ENCODE measurements at places on chromosomes 5 and 9. TPM values are rescaled to one million over a fixed set of nuclear protein-coding genes. Genes with fewer than 3 reads are reported as not detected.

DNA sequence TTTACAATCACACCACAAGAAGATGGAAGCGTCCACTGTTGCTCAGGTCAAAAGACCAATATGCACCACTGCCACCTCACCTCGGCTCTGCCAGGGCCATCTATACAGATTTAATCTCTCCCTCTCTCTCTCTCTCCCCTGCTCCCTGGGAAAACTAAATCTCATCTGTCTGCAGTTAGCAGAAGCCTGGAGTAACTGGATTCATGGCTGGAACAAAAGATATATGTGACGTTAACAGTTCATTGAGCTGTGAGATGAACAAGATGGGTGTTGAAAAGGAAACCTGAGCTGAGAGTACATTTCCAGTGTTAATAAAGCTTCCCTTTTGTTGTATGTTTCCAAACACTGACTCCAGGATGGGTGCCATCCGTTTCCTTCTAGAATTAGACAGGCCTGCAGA is 369.7 kb downstream of the CDK5RAP2 start:
- no peak overlapping the region for H3K27ac ChIP-seq
- H3K4me1 ChIP-seq = peaks cover 4% of the 10 kb centered on the region
- H3K36me3 ChIP-seq = no peaks in the 10 kb centered on the region
- H3K4me3 ChIP-seq = no peak overlapping the region
- peaks cover 16% of the 10 kb centered on the region for H3K27me3 ChIP-seq

DNA sequence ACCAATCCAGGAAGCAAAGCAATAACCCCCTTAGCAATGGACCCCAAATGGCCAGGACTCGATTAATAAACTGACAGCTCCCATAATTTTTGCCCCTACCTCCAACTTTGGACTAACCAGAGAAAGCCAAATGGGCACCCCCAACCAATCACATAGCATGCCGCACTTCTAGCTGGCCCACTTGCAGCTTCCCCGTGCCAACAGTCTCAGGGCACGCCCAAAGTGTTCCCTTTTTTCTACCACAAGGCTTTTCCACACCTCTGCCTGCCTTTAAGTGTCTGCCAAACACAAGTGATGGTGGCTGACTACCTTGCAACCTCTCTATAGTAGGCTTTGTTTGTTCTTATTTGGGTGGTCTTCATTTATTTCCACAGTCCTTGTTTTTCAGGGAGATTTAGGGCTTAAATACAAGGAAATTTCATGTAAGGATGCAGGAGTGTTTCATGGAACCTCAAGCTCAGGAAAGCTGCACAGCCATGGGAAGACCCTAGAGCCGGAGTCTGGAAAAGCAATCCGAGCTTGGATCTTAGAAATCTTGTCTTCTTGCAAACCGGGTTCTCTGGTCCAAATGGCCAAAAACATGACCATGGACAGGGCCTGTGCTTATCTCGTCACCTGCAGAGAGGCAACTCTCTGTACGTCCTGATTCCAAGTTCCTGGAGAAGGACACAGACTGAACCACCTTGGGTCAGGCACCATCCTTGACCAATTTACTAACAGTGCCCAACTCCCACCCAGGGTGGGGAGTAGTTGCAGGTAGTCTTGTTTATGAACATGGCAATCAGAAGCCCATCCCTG is 89.2 kb downstream of the THBS4 start:
- no peak overlapping the region for H3K27ac ChIP-seq
- no peak for DNase-seq
- peaks cover 9% of the 10 kb centered on the region for H3K4me1 ChIP-seq

- no peak overlapping the region for H3K27ac ChIP-seq
- H3K4me1 ChIP-seq = peaks cover 10% of the 10 kb centered on the region
- peaks cover 4% of the 10 kb centered on the region for H3K27me3 ChIP-seq
- no peaks in the 10 kb centered on the region for H3K36me3 ChIP-seq
- DNase-seq = no peak
Measured at GRCh38 chr5:74285675-74286280, 354.8 kb downstream of the ENC1 start.

GRCh38 chr9:35717132-35717870 is 14.7 kb downstream of the TLN1 start:
- DNase-seq = no peak
- H3K36me3 ChIP-seq = peaks cover 44% of the 10 kb centered on the region
- H3K27me3 ChIP-seq = no peaks in the 10 kb centered on the region
- no peaks in the 10 kb centered on the region for H3K4me1 ChIP-seq
- H3K4me3 ChIP-seq = no peak overlapping the region
- no peak overlapping the region for H3K27ac ChIP-seq

DNA sequence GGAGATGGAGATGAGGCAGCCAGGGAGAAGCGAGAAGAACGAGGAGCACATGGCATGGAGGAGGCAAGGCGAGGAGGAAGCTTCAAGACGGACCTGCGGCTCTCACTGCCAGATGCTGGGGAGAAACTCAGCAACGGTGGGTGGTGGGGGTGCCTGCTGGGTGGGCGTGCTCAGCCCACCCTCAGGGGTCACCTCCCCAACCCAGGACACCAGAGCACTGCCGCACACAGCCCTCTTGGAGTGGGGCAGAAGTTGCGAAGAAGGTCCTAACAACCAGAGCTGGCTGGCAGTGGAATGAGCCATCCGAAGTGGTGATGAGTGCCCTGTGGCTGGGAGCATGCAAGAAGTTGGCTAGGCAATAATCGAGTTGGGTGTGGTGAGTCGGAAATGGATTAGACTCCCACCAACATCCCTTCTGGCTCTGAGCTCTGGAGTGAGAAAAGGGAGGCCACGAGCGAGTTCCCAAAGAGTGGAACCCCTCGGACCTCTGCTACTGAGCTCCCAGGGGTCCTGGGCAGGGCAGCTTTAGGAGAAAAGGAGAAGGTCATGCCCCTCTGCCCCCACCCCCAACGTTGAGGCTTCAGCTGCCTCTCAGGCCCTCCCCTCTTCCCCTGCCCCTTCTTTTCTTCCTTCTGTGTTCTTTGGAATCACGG is 212.7 kb upstream of the MVB12B start:
- peaks cover 49% of the 10 kb centered on the region for H3K27me3 ChIP-seq
- no peaks in the 10 kb centered on the region for H3K4me1 ChIP-seq
- no peak overlapping the region for H3K4me3 ChIP-seq
- H3K27ac ChIP-seq = no peak overlapping the region
- DNase-seq = peak; percentile 48

GRCh38 chr9:33130961-33131789 is 36.0 kb downstream of the B4GALT1 start:
- no peak for DNase-seq
- H3K4me1 ChIP-seq = peaks cover 48% of the 10 kb centered on the region
- no peaks in the 10 kb centered on the region for H3K27me3 ChIP-seq
- H3K36me3 ChIP-seq = peaks cover 50% of the 10 kb centered on the region
- peak overlapping the region; percentile 58 for H3K4me3 ChIP-seq
- peak overlapping the region; percentile 98 for H3K27ac ChIP-seq

- H3K4me1 ChIP-seq = peaks cover 4% of the 10 kb centered on the region
- peaks cover 18% of the 10 kb centered on the region for H3K36me3 ChIP-seq
- no peaks in the 10 kb centered on the region for H3K27me3 ChIP-seq
- H3K4me3 ChIP-seq = no peak overlapping the region
- no peak for DNase-seq
Measured at GRCh38 chr5:173902743-173903142, 14.6 kb downstream of the CPEB4 start.

DNA sequence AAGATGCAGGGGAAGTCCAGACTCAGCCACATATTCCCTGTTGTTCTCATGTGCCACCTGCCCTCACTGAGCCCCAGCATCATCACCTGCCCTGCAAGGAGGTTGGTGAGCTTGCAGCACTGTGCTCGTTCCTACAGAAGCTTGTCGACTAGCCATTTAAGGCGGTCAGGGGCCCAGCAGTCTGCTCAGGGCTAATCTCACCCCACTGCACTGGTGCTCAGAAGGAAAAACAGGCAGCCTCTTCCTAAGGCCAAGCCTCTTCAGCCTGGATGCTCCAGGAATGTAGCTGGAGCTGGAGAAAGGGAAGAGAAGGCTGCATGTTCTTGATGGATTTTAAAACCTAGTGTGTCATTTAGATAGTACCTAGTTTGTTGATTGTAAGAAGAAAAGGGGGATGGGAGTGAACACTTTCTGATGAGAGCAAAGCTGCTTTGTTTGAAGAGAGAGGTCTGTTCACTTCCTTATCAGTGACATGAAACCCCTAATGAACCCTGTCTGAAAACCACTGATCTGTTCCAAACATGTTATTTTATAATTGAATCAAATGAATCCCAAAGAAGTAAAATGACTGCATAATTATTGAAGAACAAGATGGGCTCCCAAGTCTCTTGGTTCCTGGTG is 10.6 kb upstream of the ASPN start:
- DNase-seq = no peak
- no peak overlapping the region for H3K27ac ChIP-seq

DNA sequence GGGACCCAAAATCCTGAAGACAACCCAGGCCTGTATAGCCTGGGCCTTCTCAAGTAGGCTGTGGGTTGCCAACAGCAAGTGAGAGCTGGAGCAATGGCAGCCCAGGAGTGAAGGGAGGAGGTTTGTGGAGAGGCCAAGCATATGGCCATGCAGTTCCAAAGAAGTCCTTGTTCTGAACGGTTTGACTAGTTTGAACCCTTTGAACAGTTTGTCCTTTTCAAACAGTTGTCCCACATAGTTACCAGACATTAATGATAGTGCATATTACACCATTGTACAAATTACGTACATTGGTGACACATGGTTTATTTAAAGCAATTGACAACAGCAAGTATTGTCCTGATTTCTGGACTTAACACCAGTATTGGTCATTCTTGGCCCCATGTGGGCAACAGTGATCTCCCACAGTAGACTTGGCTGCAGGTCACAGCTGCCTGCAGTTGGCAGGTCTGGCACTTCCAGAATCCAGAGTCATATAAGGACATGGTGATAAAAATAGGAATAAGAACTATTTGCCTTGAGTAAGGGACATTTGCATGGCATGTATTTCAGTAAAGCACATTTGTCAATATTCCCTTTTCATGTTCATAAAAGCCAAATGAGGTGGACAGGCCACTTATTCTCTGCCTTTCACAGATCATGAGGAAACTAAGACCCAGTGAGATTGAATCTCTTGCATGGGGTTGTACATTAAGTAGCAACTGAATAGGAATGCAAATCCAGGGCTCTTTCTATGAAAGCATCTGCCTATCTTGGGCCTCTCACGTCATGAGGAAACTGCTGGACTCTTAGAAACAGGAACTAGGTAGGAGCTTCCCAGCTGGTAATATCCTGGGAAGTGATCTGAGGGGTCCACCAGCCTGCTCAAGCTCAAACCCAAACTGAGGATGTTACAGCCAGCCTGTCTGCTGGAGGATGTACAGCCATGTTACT is 30.3 kb downstream of the SLC25A48 start:
- no peak for DNase-seq
- H3K36me3 ChIP-seq = no peaks in the 10 kb centered on the region
- peaks cover 16% of the 10 kb centered on the region for H3K27me3 ChIP-seq

The OGN gene
- total RNA-seq = not detected

The ACTBL2 gene
- total RNA-seq = not detected

The TMEM252 gene
- total RNA-seq = 0.67 TPM

The ZBTB5 gene
- 25.9 TPM for total RNA-seq

The RNF145 gene
- 66.4 TPM for total RNA-seq

The POC5 gene
- 16.0 TPM for total RNA-seq

The FAM53C gene
- total RNA-seq = 48.2 TPM
